ENCODE measurements at places on chromosomes 6 and 20.
A peak's percentile ranks its signal among the peaks of the same experiment; 100 is the strongest.

- H3K36me3 ChIP-seq, result peaks cover 2% of the 10 kb centered on the region
- no peaks in the 10 kb centered on the region for H3K4me1 ChIP-seq
- no peak overlapping the region for H3K27ac ChIP-seq
- DNase-seq, result no peak
- H3K4me3 ChIP-seq, result no peak overlapping the region
These were observed 177.1 kb downstream of the CD109 start for GRCh38 chr6:73873081-73873480.

- no peak for DNase-seq
- H3K27ac ChIP-seq, result peak overlapping the region; percentile 99
- H3K4me1 ChIP-seq, result peaks cover 60% of the 10 kb centered on the region
- peak overlapping the region; percentile 91 for H3K4me3 ChIP-seq
These were observed 1.1 kb upstream of the RPS12 start for GRCh38 chr6:132813173-132813856.

DNA sequence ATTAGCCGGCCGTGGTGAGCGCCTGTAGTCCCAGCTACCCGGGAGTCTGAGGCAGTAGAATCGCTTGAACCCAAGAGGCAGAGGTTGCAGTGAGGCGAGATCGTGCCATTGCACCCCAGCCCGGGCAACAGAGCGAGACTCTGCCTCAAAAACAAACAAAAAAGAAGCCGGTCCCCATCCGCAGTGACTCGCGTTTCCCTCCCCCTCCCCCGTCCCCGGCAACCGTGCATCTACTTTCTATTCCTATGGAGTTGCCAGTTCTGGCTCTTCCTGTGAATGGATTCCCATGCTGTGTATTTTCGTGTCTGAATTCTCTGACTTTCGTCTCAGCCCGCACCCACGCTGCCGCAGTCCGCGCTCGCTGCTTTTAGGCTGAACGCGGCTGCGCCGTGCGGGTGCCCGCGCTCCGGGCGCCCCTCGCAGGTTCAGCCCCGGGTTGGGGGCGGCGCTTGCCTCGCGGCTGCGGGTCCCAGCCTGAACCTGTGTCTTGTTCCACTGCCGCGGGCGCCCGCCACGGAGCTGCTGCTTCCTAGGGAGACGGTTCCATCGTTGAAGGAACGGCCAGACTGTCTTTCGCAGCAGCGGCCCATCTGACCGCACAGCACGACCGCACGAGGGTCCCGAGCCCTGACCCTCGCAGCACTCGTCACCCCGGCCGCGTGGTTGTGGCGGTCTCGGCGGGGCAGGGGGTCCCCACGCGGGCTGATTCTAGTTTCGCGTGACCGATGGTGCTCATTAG is 1.1 kb upstream of the MRGBP start:
- H3K36me3 ChIP-seq, result peaks cover 40% of the 10 kb centered on the region
- peaks cover 41% of the 10 kb centered on the region for H3K4me1 ChIP-seq
- H3K27me3 ChIP-seq, result no peaks in the 10 kb centered on the region
- H3K4me3 ChIP-seq, result peak overlapping the region; percentile 84

DNA sequence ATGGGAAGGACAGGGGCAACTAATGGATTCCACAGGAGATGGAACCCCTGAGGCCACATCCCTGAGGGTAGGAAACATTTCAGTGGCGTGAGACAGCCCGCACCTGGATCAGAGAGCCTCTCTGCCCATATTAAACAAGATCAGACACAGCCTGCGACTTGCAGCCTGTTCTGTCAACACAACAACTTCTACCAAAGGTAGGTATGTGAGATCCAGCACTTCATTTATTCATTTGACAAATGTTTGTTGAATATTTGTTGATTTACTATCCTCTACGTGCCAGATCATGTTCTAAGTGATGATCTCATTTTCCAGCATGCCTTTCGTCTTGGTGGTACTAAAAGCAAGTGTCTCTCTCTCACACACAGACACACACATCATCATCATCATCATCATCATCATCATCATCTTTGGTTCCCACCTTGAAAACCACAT is 43.2 kb upstream of the NT5E start:
- peaks cover 33% of the 10 kb centered on the region for H3K4me1 ChIP-seq
- no peak for DNase-seq
- no peak overlapping the region for H3K4me3 ChIP-seq
- H3K27ac ChIP-seq, result no peak overlapping the region

- H3K27ac ChIP-seq, result no peak overlapping the region
- no peak overlapping the region for H3K4me3 ChIP-seq
- H3K36me3 ChIP-seq, result no peaks in the 10 kb centered on the region
- no peaks in the 10 kb centered on the region for H3K27me3 ChIP-seq
These were observed 1.8 kb upstream of the CST5 start for GRCh38 chr20:23881371-23881770.

DNA sequence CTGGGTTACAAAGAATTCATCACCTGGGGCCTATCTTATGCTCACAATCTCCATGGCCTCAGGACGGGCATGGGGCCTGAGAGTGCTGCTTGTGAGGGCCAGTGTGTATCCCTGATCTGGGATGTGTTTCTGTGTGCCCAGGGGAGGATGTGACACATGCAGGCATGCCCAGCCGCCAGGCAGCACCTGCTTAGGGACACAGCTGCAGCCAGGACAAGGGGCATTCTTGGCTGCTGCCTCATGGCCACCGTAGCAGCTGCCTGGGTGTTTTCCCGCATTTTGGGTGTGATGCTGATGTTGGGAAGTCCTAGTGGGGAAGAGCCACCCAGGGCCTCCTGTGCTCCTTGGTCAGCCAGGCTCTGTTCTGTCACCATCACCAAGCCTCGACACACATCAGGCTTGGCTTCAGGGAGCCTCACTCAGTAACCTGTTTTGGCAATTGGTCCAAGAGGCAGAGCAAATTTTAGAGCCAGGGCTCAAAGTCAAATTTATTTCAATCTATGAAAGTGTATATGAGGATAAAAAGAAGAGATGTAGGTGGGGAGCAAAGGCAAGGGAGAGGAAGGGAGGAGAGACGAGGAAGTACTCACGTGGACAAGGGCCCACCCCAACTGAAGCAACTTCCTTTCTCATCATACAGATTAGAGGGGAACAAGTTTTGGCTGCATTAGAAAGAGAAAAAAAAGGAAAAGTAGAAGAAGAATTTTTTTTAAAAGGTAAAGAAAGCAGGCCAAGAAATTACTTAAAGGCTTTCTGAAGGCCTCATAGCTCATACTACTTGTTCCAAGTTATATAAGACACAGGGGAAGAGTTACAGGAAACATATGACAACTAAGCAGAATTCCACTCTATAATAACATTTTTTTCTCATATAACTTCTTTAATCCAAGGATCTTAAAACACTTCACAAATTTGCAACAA is 269.9 kb upstream of the SUPT3H start:
- no peaks in the 10 kb centered on the region for H3K27me3 ChIP-seq
- no peak overlapping the region for H3K4me3 ChIP-seq

DNA sequence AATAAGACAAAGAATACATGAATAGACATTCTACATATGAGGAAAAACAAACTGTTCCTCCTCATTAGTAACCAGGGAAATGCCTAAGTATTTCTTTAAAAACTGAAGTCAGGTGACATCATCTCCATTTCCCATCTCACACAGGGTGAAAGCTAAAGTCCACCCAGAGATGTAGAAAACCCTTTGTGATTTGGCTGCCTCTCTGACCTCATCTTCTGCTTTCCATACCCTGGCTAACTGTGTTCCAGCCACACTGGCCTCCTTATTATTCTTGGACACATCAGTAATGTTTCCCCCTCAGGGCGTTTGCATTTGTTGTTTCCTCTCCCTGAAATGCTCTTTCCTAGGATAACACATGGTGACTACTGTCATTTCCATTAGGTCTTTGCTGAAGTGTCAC is 40.4 kb downstream of the ESF1 start:
- H3K4me3 ChIP-seq, result no peak overlapping the region
- no peaks in the 10 kb centered on the region for H3K4me1 ChIP-seq

GRCh38 chr6:6631534-6632276 is 43.2 kb downstream of the LY86 start:
- DNase-seq, result no peak
- H3K36me3 ChIP-seq, result peaks cover 1% of the 10 kb centered on the region
- peaks cover 28% of the 10 kb centered on the region for H3K4me1 ChIP-seq
- no peak overlapping the region for H3K27ac ChIP-seq
- no peaks in the 10 kb centered on the region for H3K27me3 ChIP-seq

DNA sequence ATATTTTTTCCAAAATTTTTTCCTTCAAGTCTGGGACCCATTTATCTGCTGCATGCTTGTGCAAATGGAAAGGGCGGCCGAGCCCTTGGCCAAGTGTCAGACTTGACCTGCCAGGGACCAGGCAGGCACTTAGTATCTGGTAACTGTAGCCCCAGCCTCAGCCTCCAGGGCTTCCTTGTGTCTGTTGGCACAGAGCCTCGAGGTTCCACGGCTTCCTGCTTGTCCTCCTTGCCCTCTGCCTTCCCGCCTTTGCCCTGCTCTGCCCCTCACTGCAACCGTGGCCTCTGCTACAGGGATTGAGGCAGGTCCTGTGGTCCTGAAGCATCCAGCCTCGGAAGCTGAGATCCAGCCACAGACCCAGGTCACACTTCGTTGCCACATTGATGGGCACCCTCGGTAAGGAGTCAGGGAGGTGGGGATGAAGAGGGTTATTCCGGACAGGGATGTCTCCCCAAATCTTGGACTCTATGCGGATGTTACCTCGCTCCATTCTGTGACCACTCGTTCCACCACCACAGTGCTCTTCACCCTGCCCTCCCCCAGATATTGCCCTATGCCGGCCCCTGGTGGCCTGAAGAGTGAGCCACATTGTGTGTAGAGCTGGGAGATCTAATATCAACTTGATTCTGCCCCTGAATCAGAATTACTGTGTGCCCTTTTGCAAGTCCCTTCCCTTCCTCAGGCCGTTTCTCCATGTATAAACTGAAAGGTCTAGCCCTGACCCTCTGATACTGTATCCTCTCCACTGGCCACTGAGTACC is 41.5 kb upstream of the SRF start:
- no peaks in the 10 kb centered on the region for H3K36me3 ChIP-seq
- H3K4me3 ChIP-seq, result no peak overlapping the region
- DNase-seq, result no peak
- peaks cover 12% of the 10 kb centered on the region for H3K27me3 ChIP-seq

DNA sequence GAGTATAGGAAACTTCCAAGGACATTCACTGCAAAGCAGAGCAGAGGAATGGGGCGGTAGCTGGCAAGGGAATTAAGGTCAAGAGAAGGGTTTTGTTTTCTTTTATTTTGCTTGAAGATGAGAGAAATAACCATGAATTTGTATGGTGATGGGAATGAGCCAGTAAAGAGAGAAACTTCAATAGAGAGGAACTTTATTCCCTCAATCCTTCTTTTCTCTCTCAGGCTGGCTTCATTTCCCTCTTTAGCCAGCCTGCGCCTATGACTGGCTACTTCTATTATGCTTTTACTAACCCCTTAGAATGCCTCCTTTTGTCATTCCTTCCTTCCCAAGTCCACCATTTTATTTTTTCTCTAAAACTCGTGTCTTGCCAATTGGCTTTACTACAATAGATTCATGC is 101.4 kb upstream of the CEP85L start:
- DNase-seq, result no peak
- H3K36me3 ChIP-seq, result peaks cover 2% of the 10 kb centered on the region
- peaks cover 11% of the 10 kb centered on the region for H3K27me3 ChIP-seq

GRCh38 chr6:87697581-87698546 is 4.2 kb downstream of the AKIRIN2 start:
- H3K4me3 ChIP-seq, result peak overlapping the region; percentile 87
- peaks cover 64% of the 10 kb centered on the region for H3K4me1 ChIP-seq
- DNase-seq, result no peak
- no peaks in the 10 kb centered on the region for H3K27me3 ChIP-seq
- peaks cover 13% of the 10 kb centered on the region for H3K36me3 ChIP-seq
- H3K27ac ChIP-seq, result peak overlapping the region; percentile 1

GRCh38 chr6:147784371-147784770 is 275.9 kb downstream of the SAMD5 start:
- H3K4me1 ChIP-seq, result no peaks in the 10 kb centered on the region
- no peak for DNase-seq
- no peaks in the 10 kb centered on the region for H3K36me3 ChIP-seq
- H3K4me3 ChIP-seq, result no peak overlapping the region
- no peaks in the 10 kb centered on the region for H3K27me3 ChIP-seq

- peaks cover 25% of the 10 kb centered on the region for H3K27me3 ChIP-seq
- H3K27ac ChIP-seq, result no peak overlapping the region
- no peaks in the 10 kb centered on the region for H3K36me3 ChIP-seq
- DNase-seq, result no peak
- H3K4me3 ChIP-seq, result no peak overlapping the region
- no peaks in the 10 kb centered on the region for H3K4me1 ChIP-seq
These were observed 171.7 kb upstream of the MAN1A1 start for GRCh38 chr6:119521251-119521650.

- no peaks in the 10 kb centered on the region for H3K27me3 ChIP-seq
- peaks cover 69% of the 10 kb centered on the region for H3K4me1 ChIP-seq
- H3K36me3 ChIP-seq, result peaks cover 4% of the 10 kb centered on the region
- H3K27ac ChIP-seq, result peak overlapping the region; percentile 59
- peak; percentile 19 for DNase-seq
These were observed 247.0 kb downstream of the ATXN1 start for GRCh38 chr6:16514249-16514648.

GRCh38 chr6:80508885-80509630 is 402.6 kb downstream of the BCKDHB start:
- H3K4me1 ChIP-seq, result no peaks in the 10 kb centered on the region
- no peaks in the 10 kb centered on the region for H3K27me3 ChIP-seq
- no peak for DNase-seq
- no peak overlapping the region for H3K27ac ChIP-seq
- no peaks in the 10 kb centered on the region for H3K36me3 ChIP-seq

DNA sequence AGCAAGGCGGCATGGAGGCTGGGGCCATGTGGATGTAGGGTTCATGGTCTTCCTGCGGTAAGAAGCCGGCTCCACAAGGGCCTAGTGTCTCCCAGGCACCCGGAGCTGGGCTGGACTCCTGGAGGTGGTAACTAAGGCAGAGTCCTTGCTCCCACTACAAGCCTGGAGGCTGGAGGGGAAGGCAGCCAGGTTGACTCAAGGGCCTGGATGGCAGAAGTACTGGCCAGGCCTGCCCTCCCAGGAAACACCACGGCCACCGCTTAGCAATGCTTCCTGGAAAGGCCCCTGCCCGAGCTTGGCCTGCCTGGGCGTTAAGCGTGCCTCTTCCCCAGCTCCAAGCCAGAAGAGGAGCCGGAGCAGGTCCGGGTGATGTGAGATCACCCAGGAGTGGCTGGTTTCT is 182.0 kb downstream of the ZDHHC14 start:
- DNase-seq, result no peak
- no peak overlapping the region for H3K4me3 ChIP-seq
- H3K27me3 ChIP-seq, result no peaks in the 10 kb centered on the region
- no peak overlapping the region for H3K27ac ChIP-seq
- H3K4me1 ChIP-seq, result peaks cover 22% of the 10 kb centered on the region
- H3K36me3 ChIP-seq, result peaks cover 1% of the 10 kb centered on the region

Data from central memory CD8-positive, alpha-beta T cell (primary cell).